GM12878 (cell line): ENCODE measurements at places on chromosomes 2 and 18.

DNA sequence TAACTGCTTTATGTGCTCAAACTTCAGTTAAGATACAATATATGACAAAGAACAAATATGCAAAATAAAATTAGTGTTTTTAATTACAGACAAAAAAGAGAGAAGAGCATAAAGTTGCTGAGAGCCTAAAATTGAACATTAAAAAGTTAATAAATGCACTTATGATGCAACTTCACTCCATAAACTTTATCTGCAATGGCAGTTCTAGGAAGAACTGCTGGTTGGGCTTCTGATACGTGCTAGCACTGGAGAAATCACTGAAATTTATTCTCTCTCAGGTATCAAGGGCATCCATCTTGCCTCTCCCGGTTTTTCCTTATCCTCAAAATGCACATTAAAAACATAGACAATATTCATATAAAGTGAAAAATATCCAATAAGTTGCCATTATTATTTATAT, 35.7 kb downstream of the MYO3B start:
- DNase-seq: no peak

DNA sequence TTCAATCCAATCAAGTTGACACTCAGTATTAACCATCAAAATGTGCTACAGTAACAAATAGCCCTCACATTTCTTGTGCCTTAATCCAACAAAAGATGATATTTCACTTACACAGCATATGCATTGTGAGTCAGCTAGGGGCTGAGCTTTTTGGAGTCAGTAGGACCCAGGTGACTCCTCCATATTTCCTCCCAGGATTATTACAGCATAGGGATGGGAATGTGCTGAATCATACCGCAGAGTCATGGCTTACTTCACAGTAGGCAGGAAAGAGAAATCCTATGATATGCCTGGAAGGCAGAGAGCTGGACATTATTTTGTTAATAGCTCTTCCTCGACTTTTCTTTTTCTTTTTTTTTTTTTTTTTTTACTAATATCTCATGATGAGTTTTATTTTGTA, 153.3 kb downstream of the TMEM182 start:
- no peak for DNase-seq

DNA sequence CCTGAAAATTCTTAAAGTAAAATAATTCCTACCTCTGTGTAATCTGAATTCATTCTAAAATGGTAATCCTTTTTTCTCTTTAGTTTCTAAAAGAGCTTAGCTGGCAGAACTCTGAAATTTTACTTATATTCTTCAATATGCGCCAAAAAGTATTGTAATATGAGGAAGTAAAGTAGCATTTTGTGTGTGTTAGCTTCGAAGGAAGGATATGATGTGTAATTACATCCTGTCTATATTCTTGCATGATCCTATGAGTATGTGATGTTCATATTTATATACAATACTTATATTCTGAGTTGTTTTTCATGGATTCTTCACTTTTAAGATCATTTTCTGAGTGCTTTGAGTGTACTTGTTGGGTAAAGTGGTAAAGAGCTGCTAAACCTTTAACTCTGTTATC, 402.9 kb upstream of the PKDCC start:
- no peak for DNase-seq

DNA sequence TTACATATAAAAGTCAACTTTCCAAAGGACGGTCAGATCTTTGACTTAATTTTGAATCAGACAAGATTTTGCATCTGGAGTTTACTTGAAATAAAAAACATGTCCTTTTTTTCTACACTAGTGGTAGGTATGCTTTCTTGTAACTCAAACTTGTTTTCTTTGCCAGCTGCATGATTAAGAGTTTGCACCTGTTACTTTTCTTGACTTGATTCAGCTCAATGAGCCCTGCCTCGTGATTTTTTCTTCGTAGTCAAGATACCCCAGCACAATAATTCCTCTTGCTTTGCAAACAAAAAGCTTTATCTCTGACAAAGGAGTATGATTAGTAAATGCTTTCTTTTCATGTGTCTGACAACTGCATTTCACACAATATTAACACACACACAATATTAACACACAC, 82.3 kb downstream of the FBXO15 start:
- no peak for DNase-seq

GRCh38 chr2:172606285-172606684, 50.4 kb downstream of the PDK1 start:
- no peak for DNase-seq

DNA sequence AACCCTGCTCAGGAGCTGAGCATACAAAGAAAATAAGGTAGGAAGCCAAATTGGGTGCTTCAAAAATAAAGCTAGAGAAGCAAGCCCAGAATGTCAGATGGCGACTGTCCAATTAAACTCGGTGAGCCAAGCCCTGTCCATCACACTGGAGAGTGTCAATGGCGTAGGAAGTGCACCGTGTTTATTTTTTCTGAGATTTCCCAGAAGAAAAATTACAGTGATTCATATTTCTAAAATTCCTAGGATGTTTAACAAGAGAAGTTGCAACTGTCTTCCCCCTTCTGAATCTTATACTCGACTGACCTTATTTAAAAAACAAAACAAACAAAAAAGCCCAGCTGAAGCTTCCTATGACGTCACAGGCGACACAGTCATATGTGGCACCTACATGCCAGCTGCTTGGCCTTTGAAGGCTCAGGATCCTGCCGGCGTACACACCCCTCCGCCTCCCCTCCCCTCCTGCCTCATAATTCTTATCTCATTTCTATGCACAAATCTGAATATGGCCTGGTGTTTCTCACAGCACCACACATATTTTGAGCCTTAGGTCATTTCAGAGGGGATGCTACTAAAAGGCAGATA, 60.8 kb downstream of the MBP start:
- no peak for DNase-seq

DNA sequence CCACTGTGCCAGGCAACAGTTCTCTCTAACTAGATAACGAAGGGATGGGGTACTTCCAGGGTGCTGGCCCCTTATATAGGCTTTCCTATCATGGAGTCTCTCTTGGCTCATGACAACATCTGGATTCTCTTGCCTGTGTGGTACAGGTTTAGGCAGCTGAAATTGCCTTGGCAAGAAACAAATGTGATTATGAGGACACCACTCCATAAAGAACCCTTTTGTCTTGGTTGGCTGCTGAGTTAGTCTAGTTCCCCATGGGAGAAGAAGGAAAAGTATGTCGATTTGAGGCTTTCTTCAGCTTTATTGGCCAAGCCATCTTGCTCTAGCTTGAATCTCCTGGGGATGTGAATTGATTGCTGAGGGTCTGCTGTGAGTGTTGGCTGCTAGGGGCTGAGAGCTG, 76.3 kb upstream of the ZCCHC2 start:
- no peak for DNase-seq

DNA sequence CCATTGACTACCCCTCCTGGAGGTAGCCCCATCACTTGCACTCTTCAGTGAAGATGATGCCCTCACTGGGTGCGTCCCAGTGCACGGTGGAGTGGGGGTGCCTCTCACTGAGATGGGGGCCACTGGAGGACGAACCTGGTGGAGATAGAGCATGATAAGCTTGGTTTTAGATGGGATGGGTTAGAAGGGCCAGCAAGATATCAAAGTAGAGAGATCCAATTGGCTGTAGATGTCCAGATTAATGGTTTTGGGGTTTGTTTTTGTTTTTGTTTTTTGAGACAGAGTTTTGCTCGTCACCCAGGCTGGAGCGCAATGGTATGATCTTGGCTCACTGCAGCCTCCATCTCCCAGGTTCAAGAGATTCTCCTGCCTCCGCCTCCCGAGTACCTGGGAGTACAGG, 28.3 kb downstream of the DPYSL5 start:
- DNase-seq: no peak

GRCh38 chr2:241857572-241858121, 1.0 kb downstream of the PDCD1 start:
- DNase-seq: no peak

DNA sequence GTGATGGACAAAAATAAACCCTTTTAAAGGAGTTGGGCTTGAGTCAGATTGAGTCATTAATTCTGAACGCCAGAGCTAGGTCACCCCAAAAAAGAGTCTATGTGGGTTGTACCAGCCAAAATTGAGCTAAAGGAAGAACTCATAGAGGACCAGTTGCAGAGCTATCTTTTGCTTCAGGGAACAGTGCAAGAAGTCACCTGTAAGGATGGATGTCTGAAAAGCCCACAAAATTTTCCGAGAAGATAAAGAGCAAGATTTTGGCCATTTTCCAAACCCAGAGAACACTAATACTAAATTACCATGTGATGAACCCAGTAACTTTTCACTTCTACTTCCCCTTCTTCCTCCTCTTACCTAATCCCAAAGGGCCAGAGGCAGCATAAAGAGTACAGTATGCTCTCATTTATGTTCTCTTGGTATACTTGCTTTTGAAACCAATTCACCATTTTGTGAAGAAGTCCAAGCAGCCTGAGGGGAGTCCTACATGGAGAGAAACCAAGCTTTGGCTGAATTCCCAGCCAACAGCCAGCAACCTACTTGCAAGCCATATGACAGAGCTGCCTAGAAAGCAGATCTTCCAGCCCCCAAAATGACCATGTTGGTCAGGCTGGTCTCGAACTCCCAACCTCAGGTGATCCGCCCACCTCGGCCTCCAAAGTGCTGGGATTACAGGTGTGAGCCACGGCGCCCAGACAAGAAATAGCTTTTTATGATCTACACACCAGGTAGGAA, 551.7 kb downstream of the SATB2 start:
- peak; percentile 45 for DNase-seq

DNA sequence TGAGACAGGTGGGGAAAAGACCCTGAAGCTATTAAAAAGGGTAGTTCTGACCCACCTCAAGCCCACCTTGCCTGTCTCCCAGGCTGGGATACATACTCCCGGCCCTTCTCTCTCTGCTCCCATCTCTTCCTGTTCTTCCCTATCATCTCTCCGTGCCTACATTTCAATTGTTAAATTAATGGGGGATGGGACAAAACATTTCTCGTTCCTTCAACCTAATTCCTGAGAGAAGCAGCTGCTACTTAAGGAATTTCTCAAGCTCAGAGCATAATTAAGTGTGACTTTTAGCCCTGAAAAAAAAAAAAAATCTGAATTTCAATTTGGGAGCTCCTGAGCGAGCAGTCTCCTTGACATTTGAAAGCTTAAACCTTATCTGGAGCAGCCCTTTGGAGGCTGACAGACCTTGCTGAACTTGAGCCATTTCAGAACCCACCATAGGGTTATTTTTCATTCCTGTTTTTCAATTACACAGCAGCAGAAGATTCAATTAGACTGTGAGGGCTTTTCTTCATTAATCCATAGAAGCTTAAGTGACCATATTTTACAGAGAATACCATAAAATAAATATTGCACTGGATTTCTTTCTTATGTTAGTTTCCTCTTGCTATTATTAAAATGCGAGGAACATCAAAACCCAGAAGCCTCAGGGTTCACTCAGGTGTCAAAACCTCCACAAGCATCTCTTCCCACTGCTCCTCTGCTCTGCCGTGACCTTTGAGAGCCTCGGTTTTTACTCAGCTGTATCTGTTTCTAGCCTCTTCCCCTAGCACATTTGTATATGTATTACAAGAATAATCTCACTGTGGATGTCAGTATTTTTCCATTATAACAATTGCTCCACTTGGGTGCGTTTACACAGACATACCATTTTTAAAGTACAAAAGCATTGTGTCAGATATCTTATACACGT, 125.7 kb downstream of the B3GNT2 start:
- DNase-seq: no peak
